ENCODE measurements at places on chromosomes 16 and 17.
A peak's percentile ranks its signal among the peaks of the same experiment; 100 is the strongest.

- no peak for DNase-seq
Measured at GRCh38 chr16:2973093-2973492, 3.9 kb downstream of the PAQR4 start.

- peak; percentile 60 for DNase-seq
Measured at GRCh38 chr17:80270836-80271235, 10.2 kb downstream of the RNF213 start.

- no peak for DNase-seq
Measured at GRCh38 chr17:42362245-42362961, 25.8 kb downstream of the STAT3 start.

- DNase-seq: no peak
Measured at GRCh38 chr16:57482845-57483545, 3.3 kb downstream of the DOK4 start.

DNA sequence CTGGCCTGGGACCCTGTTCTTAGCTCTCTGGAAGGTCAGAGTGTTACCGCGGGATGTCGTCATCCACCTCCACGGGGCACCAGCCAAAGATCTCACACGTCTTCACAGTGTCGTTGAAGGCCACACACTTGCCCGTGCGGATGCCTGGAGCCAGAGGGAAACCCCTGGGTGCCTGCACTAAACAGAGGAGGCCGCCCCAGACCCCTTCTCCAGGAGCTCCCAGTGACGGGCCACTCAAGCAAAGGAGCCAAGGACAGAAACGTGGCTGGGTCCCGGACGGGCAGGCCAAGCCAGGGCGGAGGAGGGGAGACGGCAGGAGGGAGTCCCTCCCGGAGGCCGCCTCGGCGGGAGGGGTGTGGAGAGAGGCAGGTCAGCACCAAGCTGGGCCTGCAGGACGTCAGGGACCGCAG, 11.0 kb upstream of the CAMKK1 start:
- DNase-seq: no peak

All from hepatic stellate cell (primary cell).